ENCODE measurements at places on chromosomes 2 and 18.

DNA sequence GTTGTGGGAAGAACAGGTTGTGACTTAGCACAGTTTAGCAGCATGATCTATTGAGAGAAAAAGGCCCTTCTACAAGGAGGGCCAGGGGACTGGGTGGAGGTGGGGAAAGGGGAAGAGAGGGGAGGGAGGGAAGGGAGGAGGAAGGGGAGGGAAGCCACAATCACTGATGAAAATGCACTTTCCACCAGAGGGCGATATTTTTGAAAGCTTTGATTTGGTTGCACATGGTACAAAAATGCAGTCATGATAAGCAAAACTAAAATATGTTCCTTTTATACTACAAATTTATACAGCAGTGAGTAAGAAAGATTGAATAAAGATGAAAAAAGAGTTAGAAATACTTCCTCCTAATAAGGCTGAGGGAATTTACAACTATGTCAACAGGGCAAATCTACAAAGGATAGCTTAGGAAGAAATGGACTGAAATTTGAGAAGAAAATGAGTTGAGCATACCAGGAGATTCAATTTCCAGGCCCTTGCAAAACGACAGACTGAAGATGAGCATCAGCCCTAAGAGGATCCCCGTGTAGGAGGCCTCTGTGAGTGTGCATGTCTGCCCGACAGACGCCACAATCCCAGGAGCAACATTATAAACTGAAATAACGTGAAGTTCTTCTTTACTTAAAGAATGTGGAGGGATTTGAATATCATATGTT lies 17.2 kb downstream of the SH3YL1 start:
- peak; percentile 70 for DNase-seq

- no peak for DNase-seq
Measured at GRCh38 chr2:3462493-3463104, 56.7 kb downstream of the ADI1 start.

DNA sequence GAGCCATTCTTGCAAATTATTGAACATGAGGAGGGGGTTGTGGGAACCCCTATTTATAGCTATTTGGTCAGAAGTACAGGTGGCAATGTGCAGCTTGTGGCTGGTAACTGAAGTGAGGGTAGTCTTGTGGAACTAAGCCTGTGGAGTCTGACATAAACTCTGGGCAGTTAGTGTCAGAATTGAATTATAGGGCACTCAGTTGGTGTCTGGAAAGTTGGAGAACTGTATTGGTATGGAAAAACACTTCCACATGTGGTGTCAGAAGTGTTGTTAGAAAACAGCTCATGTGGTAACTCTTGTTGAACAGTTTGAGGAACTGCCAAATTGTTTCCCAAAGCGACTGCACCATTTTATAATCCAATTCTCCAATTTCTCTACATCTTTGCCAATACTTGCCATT lies 7.5 kb downstream of the RALBP1 start:
- no peak for DNase-seq

DNA sequence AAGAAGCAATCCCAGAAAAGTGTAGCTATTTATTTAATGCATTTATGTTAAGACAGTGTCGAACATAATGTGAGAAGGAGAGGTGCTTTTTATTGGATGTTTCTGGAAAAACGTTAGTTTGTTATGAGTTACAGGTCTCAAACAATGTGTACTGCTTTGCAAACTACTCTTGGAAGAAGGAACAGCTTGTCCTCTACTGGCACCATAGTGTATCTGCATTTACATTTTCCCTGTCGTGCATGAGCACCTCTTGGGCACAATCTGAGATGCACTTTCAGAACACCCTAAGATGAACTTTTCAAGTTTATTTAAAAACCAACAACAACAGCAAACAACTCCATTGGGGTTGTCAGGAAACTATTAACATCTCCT lies 22.8 kb downstream of the CCNYL1 start:
- DNase-seq: peak; percentile 36

DNA sequence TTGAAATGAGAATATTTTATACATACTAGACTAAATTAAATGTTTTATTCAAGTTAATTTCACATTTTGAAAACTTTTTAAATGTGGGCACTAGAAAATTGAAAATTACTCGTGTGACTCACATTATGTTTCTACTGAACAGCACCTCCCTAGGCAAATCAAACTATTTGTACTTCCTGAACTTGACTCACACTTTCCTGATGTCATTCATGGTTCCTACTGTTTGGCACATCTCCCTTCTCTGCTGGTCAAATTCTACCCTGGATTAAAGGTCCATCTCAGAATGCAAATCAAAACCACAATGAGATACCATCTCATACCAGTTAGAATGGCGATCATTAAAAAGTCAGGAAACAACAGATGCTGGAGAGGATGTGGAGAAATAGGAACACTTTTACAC lies 16.7 kb downstream of the LHCGR start:
- DNase-seq: no peak

GRCh38 chr2:163370169-163370886 lies 365.5 kb downstream of the FIGN start:
- DNase-seq: peak; percentile 80

GRCh38 chr18:24114924-24115549 lies 23.8 kb upstream of the CABYR start:
- no peak for DNase-seq

- no peak for DNase-seq
Measured at GRCh38 chr18:72419914-72420313, 124.2 kb downstream of the CBLN2 start.

DNA sequence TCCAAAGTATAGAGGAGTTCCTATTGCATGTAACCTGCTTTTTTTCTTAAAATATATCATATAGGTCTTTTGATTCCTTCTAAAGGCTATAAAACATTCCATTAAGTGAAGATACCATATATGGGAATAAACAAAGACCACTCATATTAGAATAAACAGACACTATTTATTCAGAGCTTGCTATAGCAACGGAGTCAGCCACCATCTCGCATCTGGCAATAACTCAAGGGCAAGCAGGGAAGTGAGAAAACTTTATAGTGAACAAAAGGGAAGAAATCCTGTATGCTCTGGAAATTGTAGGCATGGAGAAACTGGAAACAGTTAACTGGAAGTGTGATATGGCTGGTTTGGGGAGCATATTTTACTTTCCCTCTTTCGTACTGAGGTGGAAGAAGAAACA lies 301.9 kb downstream of the PTH2R start:
- DNase-seq: no peak

- DNase-seq: peak; percentile 81
Measured at GRCh38 chr2:238720232-238720672, 127.6 kb upstream of the TWIST2 start.

- DNase-seq: no peak
Measured at GRCh38 chr2:5235701-5236100, 456.5 kb upstream of the SOX11 start.

DNA sequence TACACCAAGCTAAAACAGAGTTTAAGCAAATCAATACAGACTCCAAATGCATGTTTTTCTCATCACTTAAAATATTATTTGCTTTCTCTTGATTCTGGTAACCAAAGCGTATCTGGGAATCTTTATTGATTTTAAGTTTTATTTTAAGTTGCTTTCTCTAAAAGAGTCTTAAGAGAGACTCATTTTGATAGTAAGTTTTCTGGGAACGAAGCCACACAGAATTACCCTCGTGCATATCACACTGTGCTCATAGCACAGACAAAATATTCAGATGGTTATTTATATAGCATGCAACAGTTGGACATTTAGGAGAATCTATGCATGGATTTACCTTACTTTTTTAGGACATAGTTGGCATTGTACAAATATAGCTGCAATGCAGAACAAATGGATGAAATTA lies 597.5 kb upstream of the NRXN1 start:
- DNase-seq: no peak

DNA sequence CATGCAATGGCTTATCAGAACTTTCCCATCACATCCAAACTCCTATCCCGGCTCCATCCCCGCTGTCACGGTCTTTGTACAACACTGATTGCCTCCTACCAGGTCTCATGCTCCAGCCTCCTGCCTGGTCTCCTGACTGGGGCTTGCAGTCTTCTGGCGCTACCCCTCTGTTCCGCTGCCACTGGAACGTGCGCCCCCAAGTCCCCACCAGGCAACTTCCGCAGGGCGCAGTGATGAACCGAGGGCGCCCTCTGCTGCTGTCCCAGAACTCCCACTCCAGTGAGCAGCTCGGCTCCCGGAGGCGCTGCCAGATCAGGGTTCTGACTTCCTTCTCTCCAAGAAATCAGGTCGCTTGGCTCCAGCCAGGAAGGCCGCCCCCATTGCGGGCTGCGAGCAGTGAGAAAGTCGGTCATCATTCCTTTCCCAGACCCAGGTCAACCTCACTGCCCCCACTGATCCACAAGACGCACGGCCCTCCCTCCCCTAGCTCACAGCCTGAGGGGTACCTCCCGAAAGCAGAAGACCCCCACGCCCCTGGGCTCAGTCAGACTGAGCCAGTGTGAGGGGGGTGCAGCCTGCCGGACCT lies 43.9 kb upstream of the RAB11FIP5 start:
- peak; percentile 72 for DNase-seq

- DNase-seq: no peak
Measured at GRCh38 chr2:68371581-68371980, 6.5 kb downstream of the PLEK start.

DNA sequence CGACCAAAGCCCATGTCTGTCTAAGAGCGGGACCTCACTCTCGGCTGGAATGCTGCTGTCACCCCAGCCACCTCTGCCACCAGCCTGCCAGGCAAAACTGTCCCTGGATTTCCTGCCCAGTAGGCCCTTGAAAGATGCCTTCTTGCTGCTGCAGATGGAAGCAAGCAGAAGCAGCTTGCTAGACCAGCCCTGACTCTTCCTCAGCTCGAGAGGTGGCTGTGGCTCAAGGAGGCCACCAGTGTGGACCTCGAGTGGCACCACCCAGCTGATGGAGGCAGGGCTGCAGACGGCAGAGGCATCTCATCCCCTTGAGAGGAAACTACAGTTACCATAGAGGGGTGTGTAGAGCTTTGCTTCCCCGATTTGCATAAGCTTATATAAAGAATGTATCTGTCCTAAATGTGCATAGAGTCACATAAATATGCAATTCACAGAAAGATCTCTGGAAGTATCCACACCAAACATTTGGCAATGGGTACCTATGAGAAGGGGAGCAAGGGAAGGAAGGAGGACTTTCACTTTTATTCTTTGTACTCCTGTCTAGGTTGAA lies 20.6 kb downstream of the ADCY3 start:
- no peak for DNase-seq

DNA sequence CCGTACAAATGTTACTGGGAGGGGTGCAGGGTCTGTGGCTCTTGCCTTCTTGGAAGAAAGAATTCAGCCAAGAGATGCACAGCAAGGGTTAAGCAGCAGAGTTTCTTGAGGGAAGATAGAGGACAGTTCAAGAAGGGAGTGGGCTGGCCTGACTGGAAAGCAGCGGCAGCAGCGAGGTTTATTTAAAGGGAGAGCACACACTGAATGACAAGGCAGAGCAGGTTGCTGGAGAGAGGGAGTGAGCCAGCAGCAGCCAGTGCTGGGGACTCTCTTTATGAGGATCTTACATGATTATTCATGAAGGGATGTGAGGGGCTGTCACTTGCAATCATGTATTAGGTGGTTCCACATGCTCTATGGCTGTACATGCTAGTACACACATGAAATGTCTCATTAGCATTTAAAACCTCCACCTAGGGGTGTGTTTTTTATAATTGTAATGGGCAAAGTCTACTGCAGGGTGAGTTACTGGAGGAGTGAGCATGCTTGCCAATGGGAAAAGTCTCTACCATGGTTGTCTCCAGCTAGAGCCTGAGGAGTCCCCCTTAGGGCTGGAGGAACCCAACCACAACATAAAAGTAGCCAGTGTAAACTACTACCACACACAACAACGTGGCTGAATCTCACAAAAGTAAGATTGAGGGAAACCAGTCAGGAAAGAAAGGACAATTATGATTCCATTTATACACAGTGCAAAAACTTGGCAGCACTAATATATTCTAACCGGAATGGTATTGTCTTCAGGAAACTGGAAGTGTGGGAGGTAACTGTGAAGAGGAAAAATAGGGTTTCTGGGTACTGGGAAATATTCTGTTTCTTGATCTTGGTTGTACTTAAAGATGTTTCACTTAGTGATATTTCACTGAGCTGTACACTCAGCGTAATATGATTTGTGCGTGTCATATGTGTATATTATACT lies 87.6 kb upstream of the FAM110C start:
- no peak for DNase-seq

DNA sequence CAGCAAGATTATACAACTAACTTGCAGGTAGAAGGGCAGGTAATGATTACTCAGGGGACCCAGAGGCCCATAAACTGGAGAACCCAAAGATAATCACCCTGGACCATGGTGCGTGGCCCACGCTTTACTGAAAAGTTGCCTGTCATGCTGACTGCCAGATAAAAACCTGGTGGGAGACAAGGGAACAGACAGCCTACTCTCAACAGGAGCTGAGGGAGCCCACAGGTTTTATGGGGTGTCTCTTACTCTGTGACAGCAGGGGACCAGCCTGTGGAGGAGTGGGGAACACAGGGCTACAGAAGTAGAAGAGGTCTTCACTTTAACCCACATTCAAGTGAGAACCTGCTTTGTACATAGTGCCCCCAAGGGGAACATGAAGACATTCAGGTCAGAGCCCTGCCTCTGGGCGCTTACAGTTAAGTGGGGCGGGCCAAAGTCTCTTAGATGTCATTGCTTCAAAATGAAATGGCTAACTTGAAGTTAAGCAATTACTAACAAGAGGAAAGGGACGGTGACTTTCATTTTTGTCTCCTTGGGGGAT lies 60.4 kb downstream of the DHRS9 start:
- DNase-seq: no peak

- peak; percentile 69 for DNase-seq
Measured at GRCh38 chr2:36672199-36672598, 24.3 kb upstream of the VIT start.

DNA sequence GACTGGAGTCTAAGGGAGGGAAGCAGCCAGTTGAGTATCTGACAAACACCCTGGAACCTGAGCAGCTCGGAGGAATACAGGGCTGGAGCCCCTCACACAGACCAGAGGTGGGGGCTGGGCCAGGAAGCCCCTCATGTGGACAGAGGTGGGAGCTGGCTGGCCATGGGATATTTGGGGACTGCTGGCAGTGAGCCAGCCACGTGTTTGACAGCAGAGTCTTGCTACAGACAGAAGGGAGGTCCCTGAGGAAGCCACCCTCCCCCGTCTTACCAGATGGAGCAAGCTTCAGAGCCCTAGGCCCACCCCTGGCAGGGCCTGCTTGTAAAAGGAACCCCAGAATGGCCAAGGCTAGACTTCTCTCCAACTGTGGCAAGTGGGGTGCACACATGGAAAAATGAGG lies 3.6 kb upstream of the MTERF4 start:
- peak; percentile 72 for DNase-seq

GRCh38 chr2:24837996-24838513 lies 44.8 kb downstream of the CENPO start:
- DNase-seq: no peak

DNA sequence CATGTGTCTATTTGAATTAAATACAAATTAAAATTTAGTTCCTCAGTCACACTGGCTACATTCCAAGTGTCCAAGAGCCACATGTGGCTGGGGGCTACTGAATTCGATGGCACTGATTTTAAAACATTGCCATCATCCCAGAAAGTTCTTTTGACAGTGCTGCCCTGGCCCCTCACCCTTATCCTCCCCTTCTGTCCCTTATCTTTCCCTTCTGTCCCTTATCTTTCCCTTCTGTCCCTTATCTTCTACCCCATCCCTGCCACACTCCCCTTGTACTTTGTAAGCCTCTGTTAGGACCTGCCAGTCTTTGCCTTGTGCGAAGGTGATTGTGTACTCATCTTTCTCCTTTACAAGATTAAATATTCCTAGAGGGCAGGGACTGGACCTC lies 85.2 kb downstream of the DNMT3A start:
- peak; percentile 44 for DNase-seq
